ENCODE measurements at places on chromosomes 2 and 18.

DNA sequence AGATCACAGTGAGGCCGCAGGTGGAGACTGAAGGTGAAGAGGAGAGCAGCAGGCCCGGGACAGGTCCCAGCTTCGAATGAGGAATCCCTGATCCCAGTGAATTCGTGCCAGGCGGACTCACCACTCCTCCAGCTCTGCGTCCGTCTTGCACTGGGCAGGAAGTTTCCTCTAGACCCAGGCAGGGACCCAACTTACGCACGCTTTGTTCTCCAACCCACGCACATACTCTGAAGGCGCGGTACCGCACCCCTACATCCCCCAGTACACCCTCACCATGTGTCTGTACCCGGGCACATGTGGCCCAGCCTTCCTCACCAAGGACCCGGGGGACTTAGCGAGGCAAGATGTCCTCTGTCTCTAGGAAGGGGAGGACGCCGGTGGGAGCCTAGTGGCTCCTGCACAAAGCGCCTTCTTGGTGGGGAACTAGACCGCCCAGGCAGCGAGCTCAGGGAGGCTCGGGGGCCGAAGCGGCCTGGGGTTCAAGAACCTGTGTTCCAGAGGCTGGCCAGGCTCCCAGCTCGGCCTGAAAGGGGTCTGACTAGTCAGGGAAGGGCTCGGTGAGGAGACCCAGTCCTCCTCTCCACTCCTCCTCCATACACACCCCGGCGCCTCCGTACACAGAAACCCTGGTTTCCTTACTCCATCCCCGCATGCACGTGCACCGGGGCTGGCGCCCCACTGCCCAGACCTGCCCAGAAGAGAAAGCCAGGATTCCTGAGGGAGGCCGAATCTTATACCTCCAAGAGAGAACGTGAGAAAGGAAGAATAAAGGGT lies 38.3 kb upstream of the ATP6V1B1 start:
- DNase-seq = no peak

DNA sequence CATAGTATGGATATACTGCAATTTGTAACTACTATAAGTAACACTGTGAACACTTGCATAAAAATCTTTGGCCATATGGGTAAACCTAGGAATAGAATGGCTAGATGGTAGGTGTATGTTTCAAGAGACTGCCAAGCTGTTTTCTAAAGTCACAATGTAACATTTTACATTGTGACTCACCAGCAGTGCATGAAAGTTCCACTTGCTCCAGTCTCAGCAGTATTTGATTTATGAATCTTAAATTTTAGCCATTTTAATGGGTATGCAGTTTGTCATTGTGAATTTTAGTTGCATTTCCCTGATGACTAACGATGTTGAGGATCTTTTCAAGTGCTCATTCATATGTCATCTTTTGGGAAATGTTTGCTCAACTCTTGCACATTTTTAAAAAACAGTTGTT lies 86.1 kb downstream of the FARSB start:
- no peak for DNase-seq

DNA sequence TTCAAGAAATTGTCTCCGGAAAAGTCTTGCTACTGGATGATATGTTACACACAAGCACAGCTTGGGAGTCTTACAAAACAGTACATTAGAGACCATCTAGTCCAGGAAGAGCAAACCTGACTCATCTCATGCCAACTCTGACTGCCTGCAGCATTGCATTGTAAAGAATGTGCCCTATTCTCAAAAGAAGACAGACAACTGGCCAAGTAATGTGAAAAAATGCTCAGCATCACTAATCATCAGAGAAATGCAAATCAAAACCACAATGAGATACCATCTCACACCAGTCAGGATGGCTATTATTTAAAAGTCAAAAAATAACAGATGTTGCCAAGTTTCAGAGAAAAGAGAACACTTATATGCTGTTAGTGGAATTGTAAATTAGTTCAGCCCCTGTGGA lies 42.7 kb upstream of the GORASP2 start:
- no peak for DNase-seq

- DNase-seq = no peak
These were observed 195.7 kb downstream of the CDH20 start for GRCh38 chr18:61528961-61529360.

DNA sequence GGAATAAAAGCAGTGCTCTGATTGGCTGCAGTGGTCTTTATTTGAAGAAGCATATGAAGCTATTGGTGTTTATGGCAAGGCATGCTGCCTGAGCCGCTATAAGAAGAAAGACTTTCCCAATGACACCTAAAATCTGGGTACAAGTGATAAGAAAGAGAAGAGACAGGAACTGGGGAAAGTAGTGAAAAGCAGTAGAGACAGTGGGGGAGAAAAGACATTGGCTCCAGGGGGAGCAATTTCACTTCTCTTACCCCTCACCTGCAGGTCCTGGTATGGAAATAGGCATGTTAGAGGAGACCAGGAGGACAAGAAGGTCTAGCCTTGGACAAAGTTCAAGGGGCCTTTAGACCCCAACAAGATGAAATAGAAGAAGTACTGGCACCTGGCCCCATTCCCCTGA lies 47.1 kb downstream of the PLCL1 start:
- no peak for DNase-seq

DNA sequence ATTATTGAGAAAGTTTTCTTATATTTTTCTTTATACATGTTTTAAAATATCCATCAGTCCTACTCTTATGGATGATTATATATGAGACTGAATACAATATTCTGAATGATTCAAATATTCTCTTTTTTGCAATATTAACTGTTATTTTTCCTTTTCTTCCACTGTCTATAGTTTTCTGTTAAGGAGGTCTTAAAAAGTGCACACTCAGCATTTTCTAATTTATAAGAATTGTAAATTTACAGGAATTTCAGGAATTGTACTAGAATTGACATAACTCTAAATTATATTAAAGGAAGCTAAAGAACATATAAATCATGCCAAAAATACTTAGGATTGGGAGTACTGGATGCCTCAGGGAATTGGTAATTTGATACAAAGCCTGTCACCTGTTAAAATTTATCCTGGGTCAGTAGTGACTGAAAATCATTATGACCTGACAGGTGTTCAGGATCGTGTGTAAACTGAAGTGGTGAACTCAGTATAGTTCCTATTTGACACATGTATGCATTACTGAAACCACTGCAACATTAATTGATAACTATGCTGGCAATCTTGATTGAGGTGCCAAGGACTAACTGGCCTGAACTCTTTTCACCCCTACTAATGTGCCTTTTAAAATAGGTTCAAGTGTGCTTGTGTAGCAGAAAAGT lies 30.4 kb downstream of the MSTN start:
- DNase-seq = no peak

- DNase-seq = no peak
These were observed 150.0 kb downstream of the STK39 start for GRCh38 chr2:168097431-168097830.

- DNase-seq = no peak
These were observed 92.8 kb upstream of the HS6ST1 start for GRCh38 chr2:128411431-128411830.

DNA sequence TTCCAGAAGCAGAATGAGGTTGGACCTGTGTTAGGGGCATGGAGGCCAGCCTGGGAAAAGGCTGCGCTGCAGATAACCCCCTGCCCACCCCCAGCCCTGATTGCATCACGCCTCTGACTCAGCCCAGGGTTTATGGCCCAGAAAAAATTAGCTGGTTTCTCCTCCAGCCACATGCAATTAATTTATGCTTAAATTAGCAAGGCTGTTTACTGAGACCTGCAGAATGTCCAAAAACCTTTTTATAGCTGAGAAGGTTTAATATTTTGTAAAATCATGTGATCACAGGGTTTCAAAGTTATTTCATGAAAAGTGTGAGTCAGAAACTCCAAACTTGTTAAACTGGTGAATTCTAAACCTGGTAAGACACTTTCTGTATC lies 123.1 kb upstream of the HDAC4 start:
- no peak for DNase-seq

DNA sequence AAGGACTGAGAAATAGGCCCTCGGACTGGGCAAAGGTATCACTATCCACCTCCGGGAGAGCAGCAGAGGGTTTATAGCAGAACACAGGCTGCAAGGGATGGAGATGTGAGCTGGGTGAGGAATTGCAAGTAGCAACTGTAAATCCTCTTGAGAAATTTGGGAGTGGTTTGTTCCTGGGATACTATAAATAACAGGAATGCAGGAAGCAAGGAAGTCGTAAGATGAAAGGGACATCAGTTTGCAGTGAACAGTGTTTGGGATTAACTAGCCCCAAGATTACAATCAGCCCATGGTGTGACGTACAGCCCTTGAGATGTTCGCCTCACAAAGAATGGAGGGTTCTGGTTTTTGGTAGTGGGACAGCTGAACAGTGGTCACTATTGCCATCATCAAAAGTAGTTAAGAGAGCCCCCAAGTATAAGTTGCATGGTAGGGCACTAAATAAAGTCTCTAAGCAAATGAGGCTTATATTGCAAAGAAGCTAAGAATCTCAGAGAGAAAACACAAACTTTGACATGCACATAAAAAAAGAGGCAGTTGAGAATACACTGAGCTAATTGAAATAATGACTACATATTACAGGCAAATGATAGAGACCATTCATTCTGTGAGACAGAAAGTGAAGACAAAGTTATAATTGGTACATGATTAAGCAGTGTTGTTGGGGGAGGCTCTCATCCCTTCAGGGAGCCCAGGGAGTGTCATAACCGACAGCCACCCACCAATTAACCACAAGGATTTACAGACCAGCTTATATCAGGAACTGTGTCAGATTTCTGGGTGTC lies 362.5 kb upstream of the ACVR2A start:
- no peak for DNase-seq

DNA sequence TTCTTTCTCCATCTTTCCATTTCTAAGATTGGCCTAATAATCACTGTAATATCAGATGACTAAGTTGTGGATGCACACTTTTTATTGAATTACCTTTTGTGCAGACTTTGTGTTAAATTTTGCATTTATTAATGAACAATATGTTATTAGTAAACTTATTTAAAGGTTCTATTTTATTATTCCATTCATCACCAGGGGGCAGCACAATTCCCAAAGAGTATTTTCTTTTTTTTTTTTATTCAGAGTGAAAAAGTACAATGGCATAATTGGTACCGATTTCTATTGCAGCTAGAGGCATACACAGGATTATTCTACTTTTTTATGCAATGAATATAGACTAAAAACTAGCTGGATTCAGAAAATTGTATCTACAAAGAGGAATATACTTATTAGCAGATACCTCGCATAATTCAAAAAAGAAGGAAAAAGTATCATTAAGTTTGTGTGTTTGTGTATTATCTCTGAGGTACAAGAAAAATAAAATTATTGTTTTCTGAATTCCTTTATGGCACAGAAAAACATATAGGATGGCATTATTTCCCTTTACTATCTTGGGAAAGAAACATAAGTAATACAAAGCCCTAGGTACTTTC lies 390.6 kb downstream of the ERBB4 start:
- DNase-seq = no peak

GRCh38 chr2:228180181-228181097 lies 1.0 kb downstream of the SPHKAP start:
- DNase-seq = no peak

- DNase-seq = no peak
These were observed 30.2 kb downstream of the GREB1 start for GRCh38 chr2:11563784-11564666.

DNA sequence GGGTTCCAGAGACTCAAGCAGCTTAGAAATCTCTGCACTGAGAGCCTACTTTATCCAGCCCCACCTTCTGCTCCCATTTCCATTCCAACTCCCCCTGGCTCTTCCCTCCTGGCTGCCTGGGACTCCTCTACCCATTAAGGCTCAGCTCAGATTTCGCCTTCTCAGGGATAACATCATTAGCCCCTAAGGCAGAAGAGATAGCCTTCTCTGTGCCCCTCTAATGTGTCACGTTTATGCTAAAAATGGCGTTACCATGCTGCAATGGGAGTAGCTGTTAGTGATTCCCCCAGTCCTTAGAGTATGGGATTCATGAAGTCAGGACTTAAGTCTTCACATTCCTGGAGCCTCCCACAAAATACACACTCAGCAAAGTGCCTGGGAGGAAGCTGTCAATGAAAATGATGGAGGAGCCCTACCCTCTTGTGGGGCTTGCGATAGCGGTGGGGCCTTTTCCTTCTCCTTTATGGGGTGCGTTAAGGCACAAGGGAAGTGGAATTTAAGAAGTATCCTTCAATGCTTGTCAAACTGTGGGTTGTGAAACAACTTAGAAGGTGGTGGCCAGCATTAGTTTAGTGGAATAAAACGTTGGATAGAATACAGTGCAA lies 144.7 kb upstream of the COPS8 start:
- no peak for DNase-seq

DNA sequence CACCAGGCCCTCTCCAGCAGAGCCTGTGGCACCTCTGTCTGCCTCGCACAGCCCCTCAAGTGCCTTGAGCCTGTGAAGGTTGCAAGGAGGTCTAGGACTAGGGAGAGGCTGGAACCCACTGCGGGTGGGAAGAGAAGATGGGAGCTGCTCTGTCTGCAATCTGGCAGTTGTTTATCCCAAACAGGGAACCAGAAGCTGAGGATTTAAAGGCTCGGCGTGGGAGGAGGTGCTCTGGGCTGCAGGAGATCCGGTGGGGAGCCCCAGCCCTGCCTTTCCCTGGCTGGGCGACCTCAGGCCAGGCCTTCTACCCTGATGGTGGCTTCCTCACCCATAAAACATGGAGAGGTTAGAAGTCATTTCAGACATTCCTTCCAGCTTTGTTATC lies 174.1 kb downstream of the SMAD7 start:
- no peak for DNase-seq

DNA sequence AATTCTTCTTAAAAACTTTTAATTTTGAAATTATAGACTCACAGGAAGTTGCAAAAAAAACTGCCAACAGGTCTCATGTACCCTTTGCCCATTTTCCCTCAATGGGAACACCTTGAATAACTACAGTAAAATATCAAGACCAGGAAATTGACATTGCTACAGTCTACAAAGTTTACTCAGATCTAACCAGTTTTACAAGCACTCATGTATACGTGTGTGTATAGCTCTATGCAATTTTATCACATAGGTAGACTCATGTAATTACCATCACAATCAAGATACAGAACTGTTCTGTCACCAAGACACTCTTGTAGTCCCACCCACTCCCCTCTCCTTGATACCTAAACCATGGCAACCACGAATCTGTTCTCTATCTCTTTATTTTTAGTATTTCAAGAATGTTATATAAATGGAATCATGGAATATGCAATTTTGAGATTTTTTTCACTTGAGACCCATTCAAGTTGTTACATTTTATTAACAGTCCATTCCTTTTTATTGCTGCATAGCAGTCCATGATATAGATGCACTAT lies 6.6 kb downstream of the HYCC2 start:
- no peak for DNase-seq
